ENCODE measurements at places on chromosomes 12 and 14.

GRCh38 chr12:54191550-54192022 is 2.8 kb upstream of the SMUG1 start:
- DNase-seq = peak; percentile 78

DNA sequence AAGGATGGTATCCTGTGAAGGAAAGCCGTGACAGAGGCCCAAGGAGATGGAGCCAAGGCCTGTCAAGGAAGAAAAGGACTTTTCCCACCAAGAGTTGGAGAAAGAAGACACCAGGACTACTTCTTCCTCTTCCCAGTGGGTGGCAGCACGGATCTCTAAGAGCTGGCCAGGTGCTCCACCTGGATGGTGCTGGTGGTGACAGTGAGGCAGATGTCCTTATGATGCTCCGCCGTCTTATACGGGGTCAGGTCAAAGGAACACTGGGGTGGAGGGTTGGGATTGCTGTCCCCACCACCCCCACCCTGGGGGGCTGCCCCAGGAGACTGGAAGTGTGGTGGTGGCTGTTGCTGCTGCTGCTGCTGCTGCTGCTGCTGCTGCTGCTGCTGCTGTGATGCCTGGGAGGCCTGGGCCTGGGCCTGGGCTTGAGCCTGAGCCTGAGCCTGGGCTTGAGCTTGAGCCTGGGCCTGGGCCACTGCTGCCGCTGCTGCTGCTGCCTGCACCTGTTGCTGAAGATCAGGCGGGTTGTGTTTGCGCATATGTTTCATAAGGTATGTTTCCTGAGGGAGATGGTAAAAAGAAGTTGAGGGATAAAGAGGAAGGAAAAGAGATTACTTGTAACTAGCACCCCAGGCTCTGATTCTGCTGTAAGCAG is 4.8 kb upstream of the ING4 start:
- peak; percentile 2 for DNase-seq

DNA sequence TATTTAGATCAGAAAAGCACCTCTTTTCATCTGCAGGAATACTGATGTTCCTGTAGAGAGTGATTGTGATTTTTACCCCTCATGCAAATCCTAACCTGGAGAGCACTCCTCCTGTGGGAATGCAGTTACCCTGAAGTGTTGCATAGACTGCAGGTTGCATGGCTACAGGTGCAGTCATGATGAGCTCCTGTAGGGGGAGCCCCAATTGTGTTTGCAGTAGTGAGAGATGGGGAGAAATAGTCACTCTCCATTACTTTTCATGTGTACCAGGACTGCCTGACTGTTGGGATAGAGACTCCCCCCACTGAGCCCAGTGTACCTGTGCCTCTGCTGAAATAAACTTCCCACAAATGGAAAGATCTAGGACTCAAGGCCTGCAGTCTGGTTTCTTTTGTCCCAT is 1086.5 kb downstream of the SLC6A15 start:
- DNase-seq = no peak

GRCh38 chr12:105220929-105221290 is 15.1 kb downstream of the APPL2 start:
- DNase-seq = no peak

GRCh38 chr12:100877776-100878175 is 83.2 kb downstream of the ANO4 start:
- DNase-seq = no peak

DNA sequence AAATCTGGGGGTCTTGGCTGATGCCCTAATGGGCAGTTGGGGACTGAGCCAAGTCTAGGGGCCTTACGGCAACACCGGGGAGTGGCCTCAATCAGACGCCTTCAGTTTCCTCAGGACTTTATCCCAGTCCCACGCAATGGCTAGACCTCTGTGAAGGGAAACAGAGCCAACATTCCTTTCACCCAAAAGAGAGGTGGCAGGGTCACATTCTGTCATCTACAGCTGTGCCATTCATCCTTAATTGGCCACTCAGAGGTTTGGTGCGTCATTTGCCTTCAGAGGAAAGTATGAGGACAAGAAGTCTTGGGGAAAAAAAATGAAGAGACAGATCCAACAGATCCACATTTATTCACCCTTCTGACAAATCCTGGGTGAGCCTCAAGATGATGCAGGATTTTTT is 166.9 kb upstream of the AVPR1A start:
- DNase-seq = no peak

DNA sequence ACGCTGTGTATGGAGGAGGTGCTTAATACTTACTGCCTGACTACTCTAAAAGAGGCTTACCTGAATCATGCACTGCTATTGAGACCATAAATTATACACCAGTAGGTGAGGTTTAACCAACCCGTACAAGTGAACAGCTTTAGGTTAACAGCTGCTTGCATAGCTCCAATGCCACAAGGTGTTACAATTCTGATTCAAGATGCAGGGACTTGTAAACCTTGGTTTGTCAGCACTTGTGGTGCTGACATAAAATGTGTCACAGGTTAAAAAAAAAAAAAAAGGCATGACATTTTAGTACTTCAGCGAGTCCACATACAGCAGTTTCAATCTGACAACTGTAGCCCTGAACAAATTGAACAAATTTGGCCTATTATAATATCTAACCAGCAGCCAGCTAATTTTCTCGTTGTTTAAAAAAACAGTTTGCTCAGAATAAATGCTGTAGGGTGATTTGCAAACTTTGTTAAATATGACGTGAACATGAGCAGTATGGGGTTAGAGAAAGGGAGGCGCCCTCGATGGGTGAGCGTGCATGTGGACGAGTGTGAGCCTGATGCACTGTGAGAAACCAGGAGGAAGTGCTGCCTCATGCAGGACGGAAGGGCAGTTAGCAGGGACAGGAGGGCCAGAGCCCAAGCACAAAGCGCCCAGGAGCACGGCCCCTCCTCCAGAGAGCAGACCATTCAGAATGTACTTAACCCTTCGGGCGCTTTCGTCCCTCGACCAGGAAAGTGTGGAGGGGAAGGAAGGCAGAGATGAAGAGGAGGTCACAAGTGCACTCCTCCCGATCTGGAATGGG is 44.7 kb downstream of the TCHP start:
- no peak for DNase-seq

- peak; percentile 61 for DNase-seq
Measured at GRCh38 chr14:32469388-32470160, 140.5 kb downstream of the AKAP6 start.

- no peak for DNase-seq
Measured at GRCh38 chr12:131732-132495, 65.3 kb downstream of the IQSEC3 start.

- no peak for DNase-seq
Measured at GRCh38 chr14:38138473-38139138, 69.1 kb upstream of the SSTR1 start.

- no peak for DNase-seq
Measured at GRCh38 chr14:103510724-103511693, 11.6 kb downstream of the CKB start.

- no peak for DNase-seq
Measured at GRCh38 chr12:90250766-90251165, 542.1 kb upstream of the ATP2B1 start.

DNA sequence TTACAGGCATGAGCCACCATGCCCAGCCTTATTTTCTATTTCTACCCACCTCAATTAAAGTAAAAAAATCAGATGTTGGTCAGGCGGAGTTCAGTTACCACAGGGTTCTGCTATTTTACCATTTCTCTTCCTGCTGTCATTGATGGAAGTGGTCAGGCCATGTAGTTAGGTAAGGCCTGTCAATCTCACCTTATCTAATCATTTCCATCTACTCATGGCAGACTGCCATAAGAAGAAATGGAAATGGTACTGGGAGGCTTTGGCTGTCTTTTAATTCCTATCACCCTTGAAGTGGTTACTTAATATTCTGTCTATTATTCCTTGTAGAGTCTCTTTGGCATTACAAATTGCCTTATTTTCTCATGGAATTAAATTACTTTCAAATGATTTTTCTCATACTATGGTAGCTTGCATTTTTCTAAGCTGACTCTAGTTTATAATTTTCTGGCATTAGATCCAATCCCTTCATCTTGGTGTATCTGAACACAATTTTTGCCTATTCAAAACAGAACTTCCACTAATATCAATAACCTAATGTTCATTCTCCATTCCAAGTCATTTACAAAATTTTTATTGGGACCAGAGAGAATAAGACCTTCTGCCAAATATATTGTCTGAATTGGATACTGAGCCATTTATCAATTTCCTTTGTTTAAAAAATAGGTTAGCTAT is 198.7 kb downstream of the DACT1 start:
- DNase-seq = no peak
